Trophoblast cell (in vitro differentiated cells and primary cell): ENCODE measurements at places on chromosomes 7 and 10.

GRCh38 chr7:42964849-42965805, 33.0 kb downstream of the MRPL32 start:
- no peak for DNase-seq

DNA sequence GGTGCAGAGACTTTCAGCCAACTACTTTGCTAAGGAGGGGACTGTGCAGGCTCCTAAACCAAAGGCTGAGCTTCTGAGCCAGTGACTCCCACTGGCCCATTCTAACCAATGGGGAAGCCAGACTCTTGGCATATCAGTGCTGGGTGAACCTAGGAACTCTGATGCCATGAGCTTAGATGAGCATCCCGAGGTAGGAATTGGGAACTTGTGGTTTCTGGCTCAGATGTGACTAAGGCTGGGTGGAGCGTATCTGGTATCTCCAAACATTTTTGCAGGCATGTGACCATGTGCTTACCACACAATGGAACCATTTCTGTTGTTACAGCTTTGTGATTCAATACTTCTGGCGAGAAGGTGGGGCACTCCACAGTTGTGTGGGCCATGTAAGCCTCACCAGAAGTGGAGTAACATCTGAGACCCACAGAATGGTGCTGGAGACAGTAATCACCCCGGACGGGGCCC, 2.5 kb upstream of the AVPI1 start:
- DNase-seq: peak; percentile 74

GRCh38 chr7:68969571-68969970, 628.7 kb upstream of the AUTS2 start:
- no peak for DNase-seq

DNA sequence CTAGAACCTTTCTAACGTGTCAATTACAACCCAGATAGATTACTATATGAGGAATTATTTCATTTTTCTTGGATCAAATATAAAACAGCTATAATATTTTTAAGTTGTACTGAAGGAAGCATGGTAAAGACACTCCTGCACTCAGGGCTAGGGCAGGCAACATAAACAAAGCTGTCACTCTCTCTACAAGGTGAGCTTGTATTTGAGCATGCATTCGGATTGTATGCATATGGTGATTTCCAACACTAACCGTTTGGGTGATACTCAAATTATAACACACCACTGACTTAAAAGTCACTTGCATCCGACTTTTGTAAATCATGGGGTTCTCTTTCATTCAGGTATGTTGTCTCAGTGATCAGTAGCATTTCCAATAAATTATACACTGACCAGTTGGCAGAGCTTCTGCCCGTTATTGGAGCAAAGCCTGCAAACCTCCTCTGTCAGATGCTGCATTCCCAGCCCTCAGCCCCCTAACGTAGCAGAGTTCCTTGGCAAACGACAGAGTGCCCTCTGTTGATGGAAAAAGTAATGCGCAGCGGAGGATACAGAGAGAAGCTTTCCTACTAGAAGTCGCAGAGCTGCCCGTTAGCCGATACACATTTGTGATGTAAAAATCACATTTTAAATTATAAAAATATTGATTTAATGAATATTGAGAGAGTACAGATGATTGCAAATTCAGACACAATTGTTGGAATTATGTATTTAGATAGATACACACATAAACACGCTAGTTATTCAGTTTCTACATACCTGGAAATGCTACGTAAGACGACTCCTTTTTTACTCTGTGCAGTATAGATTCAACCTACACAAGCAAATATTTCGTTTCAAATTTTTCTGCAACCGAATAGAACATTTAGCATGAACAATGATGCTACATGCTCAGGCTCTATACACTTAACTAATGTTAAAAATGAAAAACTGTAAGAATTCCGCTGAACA, 173.9 kb upstream of the SP4 start:
- peak; percentile 31 for DNase-seq

DNA sequence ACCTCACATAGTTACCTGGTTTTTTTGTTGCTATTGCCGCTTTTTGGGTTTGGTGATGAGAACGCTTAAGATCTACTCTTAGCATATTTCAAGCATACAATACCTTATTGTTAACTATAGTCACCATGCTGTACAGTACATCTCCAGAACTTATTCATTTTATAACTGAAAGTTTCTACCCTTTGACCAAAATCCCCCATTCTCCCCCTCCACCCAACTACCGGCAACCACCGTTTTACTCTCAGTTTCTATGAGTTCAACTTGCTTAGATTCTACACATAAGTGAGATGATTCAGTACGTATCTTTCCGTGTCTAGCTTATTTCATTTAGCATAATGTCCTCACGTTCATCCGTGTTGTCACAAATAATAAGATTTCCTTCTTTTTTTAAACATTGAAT, 86.7 kb upstream of the IL6 start:
- no peak for DNase-seq

DNA sequence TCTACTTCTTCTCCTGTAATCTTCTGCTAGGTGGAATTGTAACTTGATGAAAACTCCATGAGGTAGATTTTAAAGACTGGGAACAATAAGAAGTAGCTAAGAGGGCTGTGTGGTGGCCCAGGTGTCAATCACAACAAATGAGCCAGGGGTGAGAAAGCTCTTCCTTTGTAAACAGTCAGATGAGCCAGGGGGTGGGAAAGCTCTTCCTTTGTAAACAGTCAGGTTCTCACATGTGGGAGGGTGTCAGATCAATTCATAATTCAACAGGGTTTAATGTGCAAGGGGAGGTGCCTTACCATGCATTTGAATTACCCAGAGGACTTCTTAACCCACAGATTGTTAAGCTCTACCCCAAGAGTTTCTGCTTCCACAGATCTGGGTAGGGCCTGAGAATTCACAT, 312.4 kb upstream of the AUTS2 start:
- DNase-seq: no peak

GRCh38 chr10:23191764-23192711, at the start of gene PTF1A:
TSS of gene PTF1A (plus strand) at chr10:23192312. CDS start at chr10:23192531, 219 bp downstream.
- no peak for DNase-seq

- no peak for DNase-seq
These were observed 128.5 kb downstream of the KIF20B start for GRCh38 chr10:89829887-89830269.

DNA sequence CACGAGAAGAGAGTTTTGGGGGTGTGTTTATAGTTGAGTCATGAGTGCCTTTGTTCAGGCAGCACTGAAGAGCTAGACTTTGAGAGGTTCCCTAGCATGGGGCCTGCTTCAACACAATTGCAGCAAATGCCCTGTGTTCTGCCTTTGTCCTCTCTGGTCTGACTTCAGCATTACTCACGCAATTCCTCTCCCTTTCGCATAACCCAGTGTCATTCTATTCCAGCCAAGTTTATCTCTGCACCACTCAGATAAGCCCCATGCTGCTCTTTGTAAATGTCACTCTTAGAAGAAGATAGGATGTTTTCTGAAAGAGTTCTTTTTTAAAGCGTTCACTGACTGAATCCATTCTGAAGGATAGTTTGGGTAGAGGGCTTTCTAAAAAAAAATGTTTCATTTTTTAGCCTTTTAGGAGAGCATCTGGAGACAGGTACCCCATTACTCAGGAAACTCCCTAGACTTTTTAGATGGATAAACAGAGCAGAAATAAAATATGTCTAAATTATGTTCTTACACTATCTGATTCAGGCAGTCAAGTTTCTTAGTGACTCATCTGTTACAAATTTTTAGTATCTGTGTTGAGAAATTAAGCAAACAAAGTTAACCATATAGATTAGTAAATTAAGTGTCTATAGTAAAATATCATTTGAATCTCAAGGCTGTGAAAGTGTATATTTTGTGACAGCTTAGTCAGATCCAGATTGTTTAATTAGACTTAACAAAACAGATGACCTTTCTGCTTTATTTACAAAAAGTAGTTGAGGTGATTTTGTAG, 318.5 kb downstream of the GPR158 start:
- peak; percentile 73 for DNase-seq

GRCh38 chr10:78567680-78568455, 500.9 kb upstream of the ZMIZ1 start:
- DNase-seq: no peak

GRCh38 chr10:70404787-70405036, 767 bp downstream of the EIF4EBP2 start:
- DNase-seq: no peak

GRCh38 chr10:24737001-24737400, 13.3 kb upstream of the ARHGAP21 start:
- DNase-seq: peak; percentile 54

DNA sequence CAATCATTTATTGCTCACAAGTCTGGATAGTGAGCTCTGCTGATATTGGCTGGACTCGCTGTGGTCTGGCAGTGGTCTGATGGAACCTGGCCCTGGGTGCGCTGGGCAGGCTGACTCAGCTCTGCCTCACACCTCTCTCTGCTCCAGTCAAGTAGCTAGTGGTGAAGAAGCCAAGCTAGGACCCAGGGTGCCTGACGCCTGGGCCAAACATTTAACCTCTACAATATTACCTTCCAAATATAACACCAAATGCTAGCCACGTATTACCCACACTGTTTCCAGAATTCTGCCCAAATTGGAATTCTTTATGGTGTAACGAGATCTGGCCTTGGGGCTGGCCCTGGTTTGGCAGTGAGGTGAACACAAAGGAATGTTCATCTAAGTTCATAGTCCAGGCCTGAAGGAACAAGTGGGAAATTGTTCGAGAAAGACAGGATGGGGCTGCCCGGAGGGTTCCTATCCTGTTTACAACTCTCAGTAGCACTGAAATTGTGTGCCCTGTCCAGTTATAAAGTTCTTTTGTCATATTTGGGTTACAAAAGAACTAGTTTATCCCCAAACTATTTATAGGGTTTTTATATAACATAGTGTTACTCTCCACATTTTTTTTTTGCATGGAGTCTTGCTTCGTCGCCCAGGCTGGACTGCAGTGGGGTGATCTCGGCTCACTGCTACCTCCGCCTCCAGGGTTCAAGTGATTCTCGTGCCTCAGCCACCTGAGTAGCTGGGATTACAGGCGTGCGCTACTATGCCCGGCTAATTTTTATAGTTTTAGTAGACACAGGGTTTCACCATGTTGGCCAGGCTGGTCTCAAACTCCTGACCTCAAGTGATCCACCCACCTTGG, 16.3 kb downstream of the OR2AE1 start:
- DNase-seq: peak; percentile 34

GRCh38 chr7:95411666-95412065, 15.5 kb upstream of the PON3 start:
- no peak for DNase-seq

- no peak for DNase-seq
These were observed 8.0 kb downstream of the SAR1A start for GRCh38 chr10:70162151-70162891.

- DNase-seq: peak; percentile 1
These were observed 167.6 kb downstream of the AMPH start for GRCh38 chr7:38463277-38464225.

GRCh38 chr7:157989589-157989988, 598.0 kb downstream of the PTPRN2 start:
- no peak for DNase-seq

DNA sequence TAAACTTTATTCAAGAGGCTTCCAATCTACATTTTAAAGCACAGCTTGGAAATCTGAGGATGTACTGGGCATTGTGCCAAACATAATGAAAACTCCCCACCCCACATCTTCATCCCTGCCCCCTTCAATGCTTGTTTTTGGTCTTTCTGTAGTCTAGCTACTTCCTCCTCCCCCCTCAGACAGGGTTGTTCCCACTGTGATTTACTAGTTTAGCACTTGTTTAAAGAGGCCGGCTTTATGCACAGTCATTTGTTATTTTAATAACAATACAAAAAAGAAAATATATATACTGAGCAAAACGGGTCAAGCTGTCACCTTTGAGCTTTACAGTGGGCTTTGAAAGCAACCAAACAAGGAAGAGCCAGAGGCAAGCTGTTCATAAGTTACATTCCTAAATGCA, 132.6 kb downstream of the CHRM2 start:
- no peak for DNase-seq

- DNase-seq: no peak
These were observed 83.3 kb downstream of the CPXM2 start for GRCh38 chr10:123808286-123808685.

- peak; percentile 89 for DNase-seq
These were observed 115.9 kb upstream of the EEPD1 start for GRCh38 chr7:36037121-36037662.

GRCh38 chr7:1737956-1738355, 67.9 kb downstream of the ELFN1 start:
- no peak for DNase-seq

DNA sequence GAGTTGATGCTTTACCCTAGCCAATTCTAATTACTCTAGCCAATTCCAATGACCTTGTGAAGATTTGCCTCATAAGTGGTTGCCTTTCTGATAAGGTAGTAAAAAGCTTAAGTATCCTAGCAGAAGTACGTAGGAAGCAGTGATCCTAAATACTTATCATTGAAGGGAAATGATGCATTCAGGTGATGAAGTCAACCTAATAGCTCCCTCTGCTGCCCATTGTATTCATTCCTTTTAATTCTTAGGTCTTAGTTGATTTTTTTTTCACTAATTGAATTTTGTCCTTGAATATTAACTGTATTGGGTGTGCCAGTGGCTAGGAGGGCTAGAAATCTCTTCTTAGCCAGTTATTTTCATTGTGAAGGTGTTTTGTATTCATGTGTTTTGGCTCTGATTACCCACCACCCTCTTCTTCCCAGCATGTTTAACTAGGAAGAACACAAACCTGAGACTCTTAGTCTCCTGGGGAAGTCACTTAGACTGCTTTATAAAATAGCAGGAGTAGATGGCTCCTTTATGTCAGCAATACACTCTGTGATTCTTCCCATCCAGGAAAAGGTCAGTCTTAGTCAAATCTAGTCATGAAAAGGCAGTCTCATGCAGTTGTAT, 46.3 kb downstream of the PLEKHA8 start:
- DNase-seq: peak; percentile 80

GRCh38 chr10:118742782-118743181, 12.0 kb downstream of the CACUL1 start:
- no peak for DNase-seq

DNA sequence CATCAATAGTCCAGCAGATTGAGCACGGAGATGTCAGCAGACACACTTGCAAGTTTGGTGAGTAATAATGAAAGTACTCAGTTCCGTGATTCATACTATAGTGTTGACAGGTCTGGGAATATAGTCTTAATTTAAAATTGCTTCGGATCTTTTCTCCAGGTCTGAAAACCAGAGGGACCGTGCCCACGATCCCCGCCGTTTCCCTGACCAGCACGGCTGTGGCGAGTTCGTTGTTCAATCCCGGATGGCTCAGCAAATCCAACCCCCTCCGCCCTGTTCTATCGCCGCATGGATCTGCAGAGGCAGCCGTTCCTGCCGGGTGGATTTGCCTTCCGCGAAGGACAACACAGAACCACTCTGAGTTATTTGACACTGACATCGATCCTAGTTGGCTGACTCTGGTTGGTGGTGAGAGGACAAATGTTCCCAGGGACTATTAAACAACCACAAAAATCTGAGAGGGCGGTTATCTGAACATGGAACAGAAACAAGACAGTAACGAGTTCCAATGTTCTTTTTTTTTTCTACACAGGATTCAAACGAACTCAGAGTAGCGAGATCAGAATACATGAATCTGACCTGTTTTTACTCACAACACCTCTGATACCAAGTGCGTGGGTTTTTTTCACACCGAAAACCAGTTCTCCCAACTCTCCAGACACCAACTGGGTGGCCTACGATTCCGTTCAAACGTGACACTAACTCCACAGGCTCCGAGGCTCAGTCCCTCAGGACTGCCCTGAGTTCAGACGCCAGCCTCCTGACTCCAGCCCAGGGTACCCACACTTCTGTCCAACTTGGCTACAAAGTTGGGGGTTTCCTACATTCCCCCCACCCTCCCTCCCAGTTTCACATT, 52.7 kb downstream of the RBM17 start:
- no peak for DNase-seq
